ENCODE measurements at places on chromosomes 5 and 9. TPM values are rescaled to one million over a fixed set of nuclear protein-coding genes. Genes with fewer than 3 reads are reported as not detected.
A peak's percentile ranks its signal among the peaks of the same experiment; 100 is the strongest.

CCL27 gene
- total RNA-seq: not detected

TNFSF8 gene
- 8.1 TPM for total RNA-seq

DTWD2 gene
- 6.1 TPM for total RNA-seq

KCNV2 gene
- not detected for total RNA-seq

ARHGEF37 gene
- 72.5 TPM for total RNA-seq

GRCh38 chr5:74122979-74123590 lies 497.1 kb downstream of the ARHGEF28 start:
- no peaks in the 10 kb centered on the region for H3K4me1 ChIP-seq
- no peaks in the 10 kb centered on the region for H3K36me3 ChIP-seq
- no peak for DNase-seq
- H3K4me3 ChIP-seq: no peak overlapping the region
- H3K27ac ChIP-seq: no peak overlapping the region

DNA sequence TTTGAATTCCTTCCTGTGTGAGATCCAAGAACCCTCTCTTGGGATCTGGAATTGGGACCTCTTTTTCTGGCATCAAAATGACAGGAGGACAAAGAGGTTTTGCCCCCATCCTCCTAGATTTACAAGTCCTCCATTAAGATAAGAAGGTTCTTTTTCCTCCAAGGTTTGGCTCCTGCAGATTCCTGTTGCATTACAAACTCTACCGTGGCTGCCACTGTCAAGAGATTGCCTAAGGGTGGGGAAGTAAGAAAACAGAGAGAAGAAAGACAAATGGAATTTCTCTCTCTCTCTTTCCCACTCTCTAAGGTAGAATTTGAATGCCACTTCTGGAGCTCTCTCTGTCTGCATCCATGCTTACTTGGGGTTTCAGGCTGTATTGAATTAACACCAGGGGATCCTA lies 12.0 kb upstream of the SVEP1 start:
- H3K4me1 ChIP-seq: no peaks in the 10 kb centered on the region
- no peak overlapping the region for H3K27ac ChIP-seq
- H3K4me3 ChIP-seq: no peak overlapping the region
- DNase-seq: no peak
- no peaks in the 10 kb centered on the region for H3K36me3 ChIP-seq

GRCh38 chr9:130444565-130445221 lies at the start of gene ASS1:
TSS of gene ASS1 (plus strand) at chr9:130444961. CDS start at chr9:130452229, 7,268 bp downstream.
- no peaks in the 10 kb centered on the region for H3K4me1 ChIP-seq
- H3K4me3 ChIP-seq: peak within 1 kb of the TSS; percentile 56
- peaks cover 10% of the 10 kb centered on the region for H3K27me3 ChIP-seq
- peak within 1 kb of the TSS; percentile 82 for H3K27ac ChIP-seq

GRCh38 chr5:140882591-140882899 lies 621 bp downstream of the PCDHA13 start:
- no peaks in the 10 kb centered on the region for H3K36me3 ChIP-seq
- no peaks in the 10 kb centered on the region for H3K27me3 ChIP-seq
- no peaks in the 10 kb centered on the region for H3K4me1 ChIP-seq
- H3K27ac ChIP-seq: no peak overlapping the region

DNA sequence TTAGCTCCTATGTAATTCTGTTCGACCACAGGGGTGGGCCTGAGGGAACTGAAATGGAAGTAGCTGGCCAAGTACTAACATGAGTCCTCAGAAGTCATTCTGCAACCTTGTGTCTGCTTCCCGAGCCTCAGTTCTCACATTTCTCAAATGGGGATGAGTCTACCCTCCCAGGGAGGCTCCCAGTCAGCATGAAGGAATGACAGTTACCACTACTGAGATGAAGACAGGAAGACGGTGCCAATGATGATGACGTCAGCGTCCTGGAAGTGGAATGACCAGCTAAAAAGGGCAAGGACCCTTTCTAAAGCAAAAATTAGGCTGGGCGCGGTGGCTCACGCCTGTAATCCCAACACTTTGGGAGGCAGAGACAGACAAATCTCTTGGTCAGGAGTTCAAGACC lies 6.8 kb downstream of the PIP5KL1 start:
- H3K27ac ChIP-seq: no peak overlapping the region
- peaks cover 41% of the 10 kb centered on the region for H3K27me3 ChIP-seq
- H3K4me3 ChIP-seq: no peak overlapping the region
- DNase-seq: no peak

GRCh38 chr5:78738693-78739300 lies 90.2 kb upstream of the LHFPL2 start:
- no peaks in the 10 kb centered on the region for H3K27me3 ChIP-seq
- no peak overlapping the region for H3K27ac ChIP-seq
- DNase-seq: no peak
- H3K36me3 ChIP-seq: no peaks in the 10 kb centered on the region
